ENCODE measurements at places on chromosomes 3 and 15. TPM values are rescaled to one million over a fixed set of nuclear protein-coding genes. Genes with fewer than 3 reads are reported as not detected.

The PROS1 gene
- 5.2 TPM for total RNA-seq

DNA sequence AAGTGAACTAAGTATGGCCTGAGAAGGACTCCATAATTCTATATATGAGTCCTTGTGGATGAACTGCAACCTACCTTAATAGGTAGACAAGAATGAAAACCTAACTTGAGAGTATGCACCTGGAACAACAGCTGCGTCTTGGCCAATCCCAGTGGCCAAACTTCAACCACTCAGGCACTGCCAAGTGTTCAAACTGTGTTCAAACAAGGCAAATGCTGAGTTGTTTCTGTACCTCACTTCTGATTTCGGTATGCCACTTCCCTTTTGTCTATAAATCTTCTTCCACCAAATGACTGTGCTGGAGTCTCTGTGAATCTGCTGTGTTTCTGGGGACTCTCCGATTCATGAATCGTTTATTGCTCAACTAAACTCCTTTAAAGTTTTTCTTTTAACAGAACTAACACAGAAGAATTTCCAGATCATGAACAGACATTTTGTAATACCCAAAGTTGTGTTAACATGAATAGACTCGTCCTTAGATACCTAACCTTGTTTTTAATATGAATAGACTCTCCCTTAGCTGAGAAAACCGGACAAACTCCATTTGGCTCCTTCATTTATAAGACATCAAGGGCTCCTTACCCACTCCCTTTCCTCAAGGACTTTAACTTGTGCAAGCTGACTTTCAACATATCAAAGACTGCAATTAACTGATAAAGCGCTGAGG, 4.1 kb downstream of the ZNF717 start:
- no peak for DNase-seq

The GRM2 gene
- 0.51 TPM for total RNA-seq

GRCh38 chr3:37145611-37146010, 28.8 kb downstream of the LRRFIP2 start:
- peak; percentile 37 for DNase-seq

GRCh38 chr15:48493763-48494225, 151.7 kb downstream of the FBN1 start:
- no peak for DNase-seq

Data from endothelial cell of umbilical vein (primary cell).